ENCODE measurements at places on chromosomes 6 and 20.

DNA sequence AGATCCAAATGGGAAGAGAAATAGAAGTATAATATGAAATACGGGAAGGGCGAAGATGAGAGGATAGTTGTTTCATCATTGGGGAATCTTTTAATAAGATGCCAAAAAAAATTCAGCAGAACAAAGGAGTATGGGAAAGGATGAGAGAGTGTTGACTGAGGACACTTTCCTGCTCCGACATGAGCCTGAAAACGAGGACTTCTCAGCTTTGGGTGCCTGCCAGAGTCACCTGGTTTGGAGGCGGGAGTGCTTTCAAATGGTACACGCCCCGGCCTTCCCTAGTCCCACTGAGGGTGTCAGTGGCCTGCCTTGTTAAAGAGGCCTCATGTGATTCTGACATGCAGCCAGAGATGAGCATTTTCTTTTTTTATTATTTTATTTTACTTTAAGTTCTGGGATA lies 250.9 kb downstream of the ANKRD60 start:
- DNase-seq, result no peak

GRCh38 chr6:14423330-14423729 lies 305.8 kb downstream of the CD83 start:
- no peak for DNase-seq

- DNase-seq, result no peak
Measured at GRCh38 chr6:98825600-98826230, 8.7 kb upstream of the POU3F2 start.

DNA sequence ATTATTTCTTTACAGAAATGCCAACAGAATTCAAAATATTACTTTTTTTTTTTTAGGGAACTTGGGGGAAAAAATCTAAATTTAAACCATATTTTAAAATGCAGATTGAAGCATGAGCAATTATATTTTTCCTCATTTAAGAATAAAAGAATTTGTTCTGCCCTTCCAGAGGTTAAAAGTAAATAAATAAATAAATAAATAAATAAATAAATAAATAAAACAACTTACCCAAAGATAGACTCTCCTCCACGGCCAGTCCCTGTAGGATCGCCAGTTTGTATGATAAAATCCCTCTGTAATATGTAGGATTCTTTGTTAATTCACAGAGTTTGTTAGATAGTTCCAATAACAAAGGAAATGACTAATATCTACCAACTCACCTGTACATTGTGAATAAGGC lies 4.7 kb downstream of the PPIL4 start:
- no peak for DNase-seq

GRCh38 chr20:23232219-23232581 lies 118.4 kb upstream of the NXT1 start:
- no peak for DNase-seq

DNA sequence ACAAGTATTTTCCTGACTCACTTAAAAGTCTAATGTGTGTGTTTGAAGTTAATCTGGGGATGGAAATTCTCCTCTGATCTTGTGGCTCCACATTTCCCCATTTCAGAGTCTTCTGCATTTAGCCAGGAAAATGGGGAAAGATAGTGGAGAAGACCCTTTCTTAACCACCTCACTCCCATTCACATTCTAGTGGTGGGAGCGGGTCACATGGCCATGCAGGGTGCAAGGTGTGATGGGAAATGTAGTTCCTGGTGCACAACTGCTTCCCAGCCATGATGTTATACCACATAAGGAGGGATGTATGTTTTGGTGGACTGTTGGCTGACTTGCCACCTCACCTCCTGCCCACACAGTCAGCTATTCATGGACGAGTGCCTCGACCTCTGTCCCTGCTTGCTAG lies 61.8 kb downstream of the BANF2 start:
- DNase-seq, result no peak

DNA sequence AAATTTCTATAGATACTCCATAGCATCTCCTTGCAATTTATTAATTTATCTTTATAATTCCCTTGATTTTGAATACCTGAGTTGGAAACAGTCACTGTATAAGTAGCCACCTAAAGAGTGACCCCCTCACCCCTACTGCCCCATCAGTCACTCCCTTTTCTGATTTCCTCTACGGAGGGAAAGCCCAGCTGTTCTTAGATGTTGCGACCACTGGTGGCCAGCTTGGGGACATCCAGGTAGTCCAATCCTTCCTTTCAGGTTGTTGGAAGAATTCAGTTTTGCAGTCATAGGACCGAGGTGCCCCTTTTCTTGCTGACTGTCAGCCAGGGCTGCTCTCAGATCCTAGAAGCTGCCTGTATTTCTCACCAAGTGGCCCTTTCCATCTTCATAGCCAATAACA lies 87.8 kb downstream of the BMP6 start:
- no peak for DNase-seq

GRCh38 chr20:48684501-48685041 lies 143.2 kb downstream of the PREX1 start:
- DNase-seq, result no peak

GRCh38 chr20:47785311-47785853 lies at the start of gene SULF2:
TSS of gene SULF2 (minus strand) at chr20:47785481. CDS start at chr20:47757363, 28,118 bp downstream.
- DNase-seq, result no peak

DNA sequence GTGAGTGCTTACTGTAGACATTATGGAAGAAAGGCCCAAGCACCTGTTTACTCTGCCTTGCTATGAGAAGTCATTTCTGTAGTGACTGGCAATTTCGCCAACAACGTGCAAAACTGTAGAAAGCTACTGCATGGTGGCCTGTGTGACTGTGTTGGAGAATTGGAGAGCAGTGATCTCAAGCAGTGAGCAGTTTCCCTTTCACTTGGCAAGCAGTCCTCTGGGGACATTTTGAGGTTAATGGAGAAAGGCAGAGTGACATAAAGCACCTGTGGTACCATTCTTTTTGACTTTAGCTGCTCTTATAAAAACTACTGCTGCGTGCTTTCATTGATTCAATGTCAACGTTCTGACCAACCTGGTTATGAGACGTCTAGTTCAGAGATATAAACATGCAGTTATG lies 382.6 kb upstream of the JAG1 start:
- no peak for DNase-seq

- no peak for DNase-seq
Measured at GRCh38 chr6:27874016-27874415, 38.2 kb downstream of the OR2B2 start.

- DNase-seq, result no peak
Measured at GRCh38 chr20:38062890-38063289, 29.3 kb downstream of the RPRD1B start.
